ENCODE measurements at places on chromosomes 1 and 21.

DNA sequence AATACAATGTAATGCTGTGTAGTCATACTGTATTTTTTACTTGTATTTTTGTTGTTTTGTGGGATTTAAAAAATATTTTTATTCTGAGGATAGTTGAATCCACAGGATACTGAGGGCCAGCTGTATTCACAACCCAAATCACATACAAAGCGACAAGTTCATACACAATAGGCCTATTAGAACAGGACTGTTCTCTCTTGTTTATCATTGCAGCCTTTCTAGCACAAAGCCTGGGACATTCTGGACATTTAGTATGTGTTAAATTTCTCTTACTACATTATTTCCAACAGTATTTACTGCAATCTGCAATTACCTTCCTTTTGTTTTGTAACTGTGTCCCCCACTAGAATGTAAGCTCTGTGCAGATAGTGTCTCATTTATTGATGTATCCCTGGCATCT is 65.4 kb downstream of the SLC35A3 start:
- DNase-seq, result no peak

DNA sequence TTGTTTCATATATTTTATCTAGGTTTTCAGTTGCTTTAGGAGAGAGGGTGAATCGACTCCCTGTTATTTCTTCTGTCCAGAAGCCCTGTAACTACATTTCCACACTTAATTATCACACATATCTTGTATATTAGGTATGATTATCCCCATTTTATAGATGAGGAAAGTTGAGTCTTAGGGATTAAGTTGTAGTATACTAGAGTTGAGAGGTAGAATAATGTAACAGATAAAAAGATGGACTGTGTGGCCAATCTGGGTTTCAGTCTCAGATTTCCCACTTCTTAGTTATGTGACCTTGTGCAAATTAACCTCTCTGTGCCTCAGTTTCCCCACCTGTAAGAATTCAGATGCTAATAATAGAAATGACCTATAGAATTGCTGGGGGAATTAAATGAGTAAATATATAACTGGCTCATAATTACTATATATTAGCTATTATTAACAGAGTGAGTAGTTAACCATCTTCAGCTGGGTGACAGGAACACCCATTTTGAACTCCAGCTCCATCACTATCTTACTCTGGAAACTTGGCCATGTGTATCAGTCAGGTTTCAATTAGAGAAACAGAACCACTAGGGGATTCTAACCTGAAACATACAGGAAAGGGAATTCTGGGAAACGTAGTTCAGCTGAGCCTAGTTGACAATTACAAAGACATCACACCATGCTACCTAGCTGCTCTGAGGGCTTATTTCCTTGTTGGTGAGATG is 20.4 kb upstream of the FOXO6 start:
- DNase-seq, result no peak

DNA sequence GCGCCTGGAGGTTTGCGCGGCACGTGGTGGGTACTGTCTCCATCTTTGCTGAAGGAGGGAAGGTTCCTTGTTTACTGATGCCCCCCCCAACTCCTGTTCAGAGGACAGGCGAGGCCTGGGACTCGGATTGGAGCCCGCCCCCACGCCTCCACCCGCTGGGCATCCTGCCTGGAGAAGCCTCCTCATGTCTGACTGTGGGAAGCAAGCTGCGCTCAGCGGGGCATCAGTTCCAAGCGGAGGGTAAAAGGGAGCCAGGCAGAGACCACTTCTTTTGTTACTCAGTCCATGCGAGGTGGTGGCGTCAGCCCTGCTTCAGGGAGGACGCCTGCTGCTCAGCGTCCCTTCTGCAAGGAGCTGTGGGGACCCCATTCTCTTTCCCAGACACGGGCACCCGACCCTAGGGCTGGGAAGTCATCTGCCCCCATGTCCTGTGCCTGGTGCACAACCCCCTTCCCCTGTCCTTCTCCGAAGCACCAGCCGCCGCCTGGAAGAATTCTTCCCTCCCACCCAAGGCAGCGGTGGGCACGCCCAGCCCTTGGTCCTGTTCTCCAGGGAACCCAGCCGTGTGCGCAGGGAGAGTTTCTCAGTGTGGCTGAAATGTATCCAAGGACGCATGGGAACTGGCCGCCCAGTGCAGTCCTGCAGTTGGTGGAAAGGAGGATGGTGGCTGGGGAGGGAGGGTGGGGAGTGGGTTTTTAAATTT is 414.0 kb downstream of the CAMTA1 start:
- no peak for DNase-seq

- DNase-seq, result no peak
These were observed 9.9 kb upstream of the QSOX1 start for GRCh38 chr1:180144659-180145357.

DNA sequence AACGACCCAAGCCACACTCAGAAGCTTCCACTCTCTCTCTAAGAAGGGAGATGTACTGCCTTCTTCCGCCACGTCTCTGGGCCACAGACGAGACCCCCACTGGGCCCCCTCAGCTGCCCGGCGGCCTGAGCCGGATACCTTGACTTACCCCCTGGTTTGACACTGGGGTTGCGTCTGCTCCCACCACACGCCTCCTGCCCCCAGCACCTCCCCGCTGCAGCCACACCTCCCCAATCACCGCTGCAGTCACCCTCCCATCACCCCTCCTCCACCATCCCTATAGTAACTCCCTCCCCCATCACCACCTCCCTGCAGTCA is 10.7 kb downstream of the PANK4 start:
- DNase-seq, result no peak

DNA sequence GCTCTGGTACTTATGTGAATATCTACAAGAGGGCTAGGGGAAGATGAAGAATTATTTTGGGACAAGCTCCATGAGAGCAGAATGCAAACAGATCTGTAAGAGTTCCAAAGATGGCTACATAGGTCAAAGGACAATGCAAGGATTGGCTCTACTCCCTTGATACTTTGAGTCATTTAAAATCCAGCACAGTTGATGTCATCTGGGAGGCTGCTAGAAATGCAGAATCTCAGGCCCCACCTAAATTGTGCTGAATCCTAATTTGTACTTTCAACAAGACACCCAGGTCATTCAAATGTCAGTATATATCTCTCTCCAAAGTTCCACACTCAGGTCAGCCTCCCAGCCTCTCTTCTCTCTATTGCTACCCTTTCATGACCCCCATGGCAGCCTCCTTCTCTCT is 23.7 kb upstream of the TADA1 start:
- no peak for DNase-seq

DNA sequence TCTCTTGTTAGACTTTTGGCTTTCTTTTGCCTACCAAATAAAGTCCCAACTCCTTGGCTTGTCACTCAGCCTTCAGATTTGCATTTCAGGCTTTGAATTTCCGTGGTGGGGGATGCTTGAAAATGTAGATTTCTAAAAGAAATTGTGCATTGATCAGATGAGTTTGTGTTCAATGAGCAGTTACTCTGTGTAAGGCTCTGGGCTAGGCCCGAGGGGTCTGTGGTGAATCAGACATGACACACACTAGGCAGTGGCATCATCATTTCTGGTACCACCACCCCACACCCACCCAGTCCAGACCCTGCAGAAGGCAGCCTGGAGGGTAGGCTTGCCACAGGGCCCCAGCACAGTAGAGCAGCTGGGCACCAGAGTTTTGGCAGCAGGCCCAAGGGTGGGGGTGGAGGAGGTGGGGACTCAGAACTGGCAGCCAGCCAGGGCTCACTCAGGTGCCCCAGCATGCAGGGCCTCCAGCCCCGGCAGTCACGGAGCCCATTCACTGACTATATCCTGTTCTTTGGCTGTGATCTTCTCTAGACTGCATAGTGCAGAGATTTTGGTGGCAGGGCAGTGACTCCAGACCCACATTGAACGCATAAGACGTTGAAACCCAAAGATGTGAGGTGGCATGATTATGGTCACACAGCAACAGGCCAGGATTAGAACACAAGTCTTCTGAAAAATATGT is 97.2 kb upstream of the ARTN start:
- peak; percentile 65 for DNase-seq

DNA sequence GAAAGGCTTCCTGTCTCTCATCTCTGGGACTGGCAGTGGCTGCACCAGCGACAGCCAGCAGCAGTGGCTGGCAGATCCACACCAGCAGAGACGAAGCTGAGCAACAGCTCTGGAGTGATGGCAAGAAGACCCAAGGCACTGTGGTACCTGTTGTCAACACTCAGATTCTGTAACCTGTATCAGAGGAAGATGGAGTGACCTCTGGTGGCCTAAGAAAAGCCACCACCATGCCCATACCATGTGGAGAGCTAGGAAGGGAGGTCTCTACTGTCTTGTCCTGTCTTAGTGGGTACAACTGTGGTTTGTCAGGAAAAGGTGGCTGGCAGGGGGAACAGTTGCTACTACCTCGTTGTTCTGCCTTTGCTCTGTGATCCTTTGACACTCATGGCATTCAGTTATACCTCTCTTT is 22.5 kb upstream of the RHBDL2 start:
- DNase-seq, result no peak

- no peak for DNase-seq
These were observed 69.7 kb upstream of the USP24 start for GRCh38 chr1:55284856-55285255.

DNA sequence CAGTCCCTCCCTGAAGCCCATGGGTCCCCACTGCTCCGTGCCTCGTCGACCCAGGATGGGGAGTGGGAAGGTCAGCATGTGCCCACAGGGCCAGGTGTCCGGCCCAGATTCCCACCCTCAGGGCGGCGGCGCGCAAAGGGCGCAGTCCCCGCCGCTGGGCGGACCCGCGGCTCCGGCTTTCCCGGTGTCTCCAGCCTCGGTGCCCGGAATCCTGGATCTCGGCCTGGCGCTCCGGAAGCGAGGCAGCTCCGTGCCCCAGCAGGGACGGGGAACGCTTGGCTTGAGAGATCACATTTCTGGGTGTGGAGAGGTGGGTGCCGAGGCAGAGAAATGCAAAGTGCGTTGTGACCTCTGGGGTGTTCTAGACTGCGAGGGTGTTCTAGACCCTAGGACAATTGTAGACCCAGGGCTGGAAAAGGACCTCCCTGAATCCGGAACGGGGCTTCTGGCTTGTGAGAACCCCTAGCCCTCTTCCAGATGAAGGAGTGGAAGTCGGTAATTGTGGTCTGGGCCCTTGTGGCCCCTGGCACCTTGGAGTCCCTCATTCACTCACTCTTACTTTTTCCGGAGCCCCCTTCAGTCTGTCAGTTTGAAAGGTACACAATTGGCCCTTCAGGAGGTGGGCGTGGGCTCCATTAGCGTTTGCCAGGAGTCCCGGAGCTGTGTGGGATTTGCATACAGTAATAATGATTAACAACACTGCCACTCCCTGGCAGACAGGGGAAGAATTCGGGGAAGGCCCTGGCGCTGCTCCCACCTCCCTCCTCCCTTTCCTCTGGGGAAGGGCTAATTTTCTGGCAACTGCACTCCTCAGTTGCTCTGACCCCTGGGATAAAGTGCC is 1.6 kb upstream of the KCND3 start:
- no peak for DNase-seq

DNA sequence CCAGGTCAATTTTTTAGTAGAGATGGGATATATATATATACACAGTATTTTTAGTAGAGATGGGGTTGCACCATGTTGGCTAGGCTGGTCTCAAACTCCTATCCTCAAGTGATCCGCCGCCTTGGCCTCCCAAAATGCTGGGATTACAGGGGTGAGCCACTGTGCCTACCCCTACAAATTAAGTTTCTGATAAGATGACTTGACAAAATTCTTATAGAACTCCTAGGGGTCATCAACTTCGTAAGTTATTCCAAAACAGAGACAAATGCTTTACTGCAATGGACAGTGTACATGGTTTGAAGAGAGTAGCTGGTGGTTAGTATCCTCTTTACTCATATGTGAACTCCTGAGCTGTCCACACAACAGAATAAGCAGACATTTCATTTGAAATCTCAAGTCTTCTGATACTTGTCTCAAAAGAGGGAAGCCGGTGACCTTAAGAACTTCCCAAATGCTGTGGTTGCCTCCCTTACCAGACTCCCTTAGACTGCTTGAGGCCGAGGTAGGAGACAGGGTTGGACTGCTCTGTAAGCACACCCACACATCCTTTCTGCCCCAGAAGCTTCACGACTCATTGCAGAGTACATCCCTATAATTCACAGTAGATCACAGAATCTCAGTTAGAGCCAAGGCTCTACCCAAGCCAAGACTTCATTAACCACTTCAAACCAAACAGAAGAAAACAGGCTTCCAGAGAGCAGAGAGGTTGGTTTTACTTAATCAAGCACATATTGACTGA is 244.1 kb upstream of the IRF2BP2 start:
- DNase-seq, result no peak

DNA sequence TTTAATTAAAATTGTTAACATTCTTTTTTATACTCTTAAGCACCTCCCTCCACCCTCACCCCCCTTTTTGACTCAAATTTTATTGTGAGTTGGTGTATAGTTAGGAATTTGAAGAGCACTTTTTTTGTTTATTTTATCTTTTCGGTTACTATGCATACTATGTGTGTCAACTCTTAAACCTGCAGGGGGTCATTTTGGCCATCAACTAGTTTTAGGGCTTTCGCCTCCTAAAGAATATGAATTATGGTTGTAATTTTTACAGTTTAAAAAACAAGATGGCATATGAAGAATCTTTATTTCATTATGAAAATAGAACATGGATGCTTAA is 9.7 kb downstream of the BACH1 start:
- no peak for DNase-seq

DNA sequence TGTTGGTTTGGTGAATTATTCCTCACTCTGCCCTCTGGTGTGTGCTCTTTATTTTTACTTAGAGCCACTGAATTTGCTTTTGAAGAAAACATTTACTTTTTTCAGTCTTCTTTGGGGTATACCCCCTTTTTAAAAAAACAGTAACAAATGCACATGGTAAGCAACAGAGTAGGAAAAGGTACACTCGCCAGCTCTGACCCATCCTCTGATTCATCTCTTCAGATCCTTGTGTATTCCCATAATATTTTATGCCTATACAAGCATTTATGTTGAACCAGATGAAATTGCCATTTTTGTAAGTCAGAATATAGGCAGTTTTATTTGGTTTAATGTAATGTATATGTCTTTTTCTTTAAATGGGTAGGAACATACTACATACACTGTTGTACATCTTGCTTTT is 28.3 kb downstream of the TTC3 start:
- no peak for DNase-seq

- no peak for DNase-seq
These were observed 50.5 kb downstream of the PEX14 start for GRCh38 chr1:10525208-10525607.

DNA sequence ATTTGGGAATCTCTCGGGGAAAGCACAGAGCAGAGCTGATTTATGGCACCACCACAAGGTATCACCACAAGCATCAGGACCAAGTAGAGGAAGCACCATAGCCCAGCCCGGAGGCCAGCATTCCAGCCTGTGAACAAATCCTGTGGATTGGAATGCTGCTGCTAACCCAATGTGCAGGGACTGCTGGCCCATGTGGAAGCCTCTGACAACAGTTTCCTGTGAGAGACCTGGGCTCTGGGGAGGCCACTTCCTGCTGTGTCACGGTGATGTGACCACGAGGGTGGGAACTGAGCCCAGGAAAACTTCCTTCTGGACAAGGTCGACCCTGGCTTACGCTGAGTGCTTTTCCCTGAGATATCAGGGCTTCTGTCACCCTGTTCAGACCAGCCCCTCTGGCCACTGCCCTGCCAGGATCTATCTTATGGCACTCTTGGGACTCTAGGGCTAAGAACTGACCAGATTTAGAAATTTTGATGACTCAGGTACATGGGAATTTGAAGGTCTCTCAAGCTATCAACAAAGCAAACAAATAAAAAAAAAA is 88.3 kb upstream of the NGF start:
- no peak for DNase-seq

Measured in stimulated activated CD4-positive, alpha-beta T cell treated with anti-CD3 and anti-CD28 coated beads, Interleukin-4, amount 100 ng/mL, for 4 hours (primary cell).